ENCODE measurements at places on chromosomes 2 and 18.

DNA sequence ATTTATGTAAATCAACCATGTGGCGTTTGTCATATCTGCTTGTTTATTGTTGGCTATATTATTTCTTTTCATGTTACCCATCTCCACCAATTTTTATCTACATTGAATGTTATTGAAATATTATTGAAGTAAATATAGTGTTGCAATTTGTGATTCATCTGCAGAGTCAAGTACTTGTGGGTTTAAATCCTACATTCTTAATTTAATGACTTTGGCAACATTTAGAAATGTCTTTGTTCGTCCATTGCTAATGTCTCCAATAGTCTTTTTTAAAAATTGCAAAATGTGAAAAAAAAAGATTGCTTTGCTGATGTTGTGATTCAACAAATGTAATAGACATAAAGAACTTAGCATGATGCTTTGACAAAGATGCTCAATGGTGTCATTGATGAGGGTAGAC, 1572.8 kb upstream of the PIK3C3 start:
- DNase-seq = peak; percentile 31

DNA sequence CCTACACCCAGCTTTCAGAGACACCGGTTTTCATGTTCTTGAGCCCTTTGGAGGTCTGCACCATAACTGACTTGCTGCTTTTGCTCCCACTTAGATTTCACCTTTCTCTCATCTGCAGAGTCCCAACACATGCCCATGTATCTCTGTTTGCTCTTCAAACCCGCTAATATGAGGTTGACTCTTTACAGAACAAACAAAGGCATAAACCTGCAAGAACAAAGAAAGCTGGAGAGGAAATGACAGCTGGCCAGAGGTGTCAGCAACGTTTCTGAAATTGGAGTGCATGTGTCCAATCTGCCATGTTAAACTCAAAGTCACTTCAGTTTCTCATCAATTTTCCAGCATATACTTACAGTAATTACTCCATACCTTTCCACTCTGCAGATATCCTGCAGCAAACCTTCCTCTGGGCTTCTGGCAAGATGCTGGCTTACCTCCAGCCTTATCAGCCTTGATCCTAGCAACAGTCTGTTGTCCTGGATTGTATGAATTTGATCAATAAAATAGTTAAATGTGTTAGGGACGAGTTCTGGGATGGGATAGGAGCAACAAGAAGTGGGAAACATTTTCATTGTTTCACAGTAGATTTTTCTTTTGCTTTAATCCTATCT, 157.4 kb downstream of the FHOD3 start:
- no peak for DNase-seq

DNA sequence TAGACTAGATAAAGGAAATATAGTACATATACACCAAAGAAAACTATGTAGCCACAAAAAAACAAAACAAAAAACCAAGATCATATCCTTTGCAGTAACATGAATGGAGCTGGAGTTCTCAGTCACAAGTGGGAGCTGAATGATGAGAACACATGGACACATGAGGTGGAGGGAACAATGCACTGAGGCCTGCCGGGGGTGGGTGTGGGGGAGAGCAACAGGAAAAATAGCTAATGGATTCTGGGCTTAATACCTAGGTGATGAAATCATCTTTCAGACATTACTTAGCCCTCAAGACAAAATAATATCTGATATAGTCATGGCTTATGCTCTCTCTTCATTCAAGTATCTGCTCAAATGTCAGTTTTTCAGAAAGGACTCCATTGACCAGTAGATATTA, 930.6 kb downstream of the LRP1B start:
- peak; percentile 43 for DNase-seq

DNA sequence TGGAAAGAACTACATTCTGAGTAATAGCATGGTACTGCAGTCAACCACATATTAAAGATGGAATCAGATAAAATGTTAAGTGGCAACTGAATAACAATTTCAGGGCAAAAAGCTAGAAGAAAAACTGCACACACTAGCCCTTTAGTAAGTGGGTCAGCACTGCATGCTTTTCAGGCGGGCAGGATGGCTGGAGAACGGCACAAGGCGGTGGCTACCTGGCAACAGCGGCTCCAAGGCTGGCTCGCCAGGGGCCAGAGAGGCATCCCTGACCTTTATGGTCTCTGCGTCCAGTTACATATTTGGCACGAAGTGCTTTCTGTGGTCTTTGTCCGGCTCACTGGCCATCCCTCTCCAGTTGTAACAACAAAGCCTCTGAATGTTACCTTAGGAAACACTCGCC, 226.7 kb downstream of the MYT1L start:
- no peak for DNase-seq

DNA sequence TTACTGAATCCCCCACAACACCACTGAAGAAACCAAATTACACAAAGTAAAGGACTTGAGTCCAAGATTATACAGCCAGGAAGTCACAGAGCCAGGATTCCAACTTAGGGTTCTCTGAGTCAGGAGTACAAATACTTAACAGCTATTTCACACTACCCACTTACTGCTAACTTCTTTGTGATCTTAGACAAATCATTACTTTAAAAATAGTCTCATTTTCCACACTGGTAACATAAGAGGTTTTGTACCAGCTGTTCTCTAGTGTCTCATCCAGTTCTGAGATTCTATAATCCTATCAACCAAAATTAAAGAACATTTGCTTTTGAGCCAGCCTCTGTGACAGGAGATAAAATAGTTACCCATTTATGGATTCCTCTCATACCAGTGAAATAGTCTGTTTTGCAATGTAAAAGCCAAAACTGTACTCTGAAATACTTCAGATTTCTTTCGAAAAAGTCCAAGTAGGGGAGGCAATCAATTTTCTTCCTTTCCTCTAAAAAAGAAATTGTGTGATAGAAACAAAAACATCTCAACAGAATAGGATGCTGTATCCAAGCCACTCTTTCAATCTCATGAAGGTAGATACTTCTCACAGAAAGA, 157.6 kb downstream of the LRATD1 start:
- DNase-seq = peak; percentile 28

GRCh38 chr2:238100821-238101771, 956 bp downstream of the ESPNL start:
- DNase-seq = no peak

- no peak for DNase-seq
These were observed 126.5 kb upstream of the ATP5MC3 start for GRCh38 chr2:175308005-175308404.

- no peak for DNase-seq
These were observed 7.2 kb downstream of the E2F6 start for GRCh38 chr2:11458753-11459152.

GRCh38 chr2:201362396-201362795, 5.3 kb upstream of the FLACC1 start:
- DNase-seq = peak; percentile 31

DNA sequence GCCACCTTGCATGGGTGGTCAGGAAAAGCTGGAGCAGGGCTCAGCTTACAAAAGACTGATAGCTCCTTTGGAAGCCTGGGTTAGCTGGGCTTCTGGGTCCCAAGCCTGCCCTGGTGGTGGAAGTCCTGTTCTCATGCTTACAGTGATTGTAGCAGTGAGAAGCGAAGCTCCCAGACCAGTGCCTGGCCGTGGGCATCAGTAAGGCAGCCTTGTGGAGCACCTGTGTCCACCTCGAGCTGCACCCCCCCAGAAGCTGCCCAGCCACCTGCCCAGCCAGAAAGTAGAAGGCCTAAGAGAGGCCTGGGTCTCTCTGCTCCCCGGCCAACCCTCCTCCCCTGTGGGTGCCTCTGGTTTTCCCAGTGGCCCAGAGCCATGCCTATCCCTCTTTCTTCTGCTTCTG, 10.5 kb downstream of the GLI2 start:
- DNase-seq = no peak

DNA sequence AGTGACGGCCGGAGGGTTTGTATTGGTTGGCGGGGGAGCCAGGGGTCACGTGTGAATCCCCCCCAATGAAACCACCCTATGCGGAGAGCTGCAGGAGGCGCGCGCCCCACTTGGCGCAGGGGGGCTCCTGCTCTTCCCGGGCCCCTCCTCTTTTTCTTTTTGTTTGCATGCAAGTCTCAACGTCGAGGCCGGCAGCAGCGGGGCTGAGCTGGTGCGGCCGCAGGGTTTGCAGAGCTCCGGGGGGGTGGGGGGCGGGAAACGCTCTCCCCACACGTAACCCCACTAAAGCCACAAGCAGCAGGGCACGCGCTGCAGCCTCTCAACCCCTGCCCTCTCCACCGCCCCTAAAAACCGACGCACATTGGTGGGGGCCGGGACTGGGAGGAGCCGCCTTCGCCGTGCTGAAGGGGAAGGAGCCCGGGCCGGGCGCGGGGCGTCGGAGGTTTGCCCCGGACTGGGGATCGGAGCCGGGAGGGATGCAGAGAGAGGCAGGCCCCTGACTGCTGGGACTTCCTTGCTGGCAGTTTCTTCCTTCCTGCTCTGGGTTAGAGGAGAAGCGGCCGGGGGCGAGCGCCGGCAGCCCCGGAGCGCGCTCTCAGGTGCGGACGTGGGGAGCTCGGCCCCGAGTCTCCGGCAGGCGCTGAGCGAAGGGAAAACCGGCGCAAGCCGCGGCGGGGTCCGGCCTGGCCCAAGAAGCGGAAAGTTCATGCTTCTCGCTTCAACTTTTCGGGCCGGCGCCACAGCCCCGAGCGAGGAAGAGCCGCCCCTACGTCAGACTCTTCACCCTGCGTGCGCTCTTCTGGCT, 864 bp downstream of the LBH start:
- peak; percentile 71 for DNase-seq

GRCh38 chr18:3305354-3305762, 43.4 kb downstream of the MYL12B start:
- DNase-seq = peak; percentile 96

- no peak for DNase-seq
These were observed 4.4 kb upstream of the KLHL29 start for GRCh38 chr2:23380562-23381065.

DNA sequence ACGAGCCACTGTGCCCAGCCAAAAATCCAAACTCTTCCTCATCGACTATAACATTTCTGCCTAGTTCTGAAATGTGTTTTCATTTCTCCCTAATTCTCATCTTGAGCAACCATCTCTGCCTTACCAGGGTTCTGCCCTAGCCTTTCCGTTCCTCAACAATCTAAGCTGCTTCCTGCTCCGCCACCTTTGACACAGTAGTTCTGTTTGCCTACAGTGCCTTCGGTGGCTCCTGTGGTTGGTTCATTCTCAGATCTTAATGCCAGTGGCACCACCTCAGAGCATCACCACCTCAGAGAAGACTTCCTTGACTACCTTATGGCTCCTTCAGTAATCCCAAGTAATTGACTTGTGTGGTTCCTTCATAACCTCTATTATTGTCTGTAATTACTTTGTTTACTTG, 3.8 kb downstream of the SOCS6 start:
- no peak for DNase-seq

GRCh38 chr2:3780477-3781402, 77.4 kb downstream of the DCDC2C start:
- peak; percentile 61 for DNase-seq

GRCh38 chr2:150485114-150485870, 2.2 kb downstream of the RND3 start:
- DNase-seq = peak; percentile 73

- DNase-seq = no peak
These were observed 6.8 kb downstream of the ZNF397 start for GRCh38 chr18:35247412-35248249.

DNA sequence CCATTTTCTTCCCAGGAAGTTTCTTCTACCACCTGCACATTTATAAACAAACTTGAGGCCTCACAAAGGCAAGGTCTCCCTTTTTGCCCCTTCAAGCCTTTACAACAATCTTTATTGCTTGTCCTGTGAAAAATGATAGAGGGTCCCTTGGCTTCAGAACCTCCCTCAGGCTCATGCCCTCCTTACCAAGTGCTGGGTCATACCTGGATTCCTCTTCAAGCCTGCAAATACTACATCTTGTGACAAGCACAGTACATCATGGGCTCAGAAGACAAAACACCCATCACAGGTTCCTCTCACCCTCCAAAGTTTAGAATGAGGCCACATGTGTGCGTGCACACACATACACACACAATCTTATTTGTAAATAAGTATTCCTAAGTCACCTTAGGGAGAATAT, 9.1 kb downstream of the CAPN14 start:
- no peak for DNase-seq

DNA sequence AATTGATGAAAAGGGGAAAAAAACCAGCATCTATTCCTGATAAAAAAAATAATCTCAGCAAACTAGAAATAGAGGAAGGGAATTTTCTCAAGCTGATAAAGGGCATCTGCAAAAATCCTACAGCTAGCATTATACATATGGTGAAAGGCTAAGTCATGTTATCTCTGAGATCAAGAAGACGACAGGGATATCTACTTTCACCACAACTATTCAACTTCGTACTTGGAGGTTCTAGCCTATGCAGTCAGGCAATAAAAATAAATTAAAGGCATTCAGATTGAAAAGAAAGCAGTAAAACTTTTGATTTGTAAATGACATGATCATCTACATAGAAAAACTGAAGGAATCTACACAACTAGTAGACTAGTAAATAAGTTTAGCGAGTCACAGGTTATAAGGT, 58.2 kb downstream of the CAB39 start:
- peak; percentile 34 for DNase-seq

DNA sequence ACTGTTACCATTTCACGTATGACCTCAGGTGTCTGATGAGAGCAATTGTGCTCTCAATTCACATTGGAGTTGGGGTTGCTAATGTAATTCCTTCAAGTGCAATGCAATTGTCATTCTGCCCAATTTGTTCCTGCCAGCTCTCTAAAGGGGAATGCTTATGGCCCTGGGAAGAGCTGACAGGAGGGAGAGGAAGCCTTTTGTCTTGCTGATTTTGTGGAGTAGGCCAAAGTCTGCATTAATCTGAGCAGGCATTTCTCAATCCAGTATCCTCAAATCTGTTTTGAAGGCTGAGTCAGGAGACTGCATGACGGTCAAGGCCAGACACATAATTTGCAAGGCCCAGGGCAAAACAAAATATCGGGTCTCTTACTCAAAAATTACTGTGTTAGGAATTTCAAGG, 326.4 kb upstream of the SPHKAP start:
- DNase-seq = peak; percentile 0

DNA sequence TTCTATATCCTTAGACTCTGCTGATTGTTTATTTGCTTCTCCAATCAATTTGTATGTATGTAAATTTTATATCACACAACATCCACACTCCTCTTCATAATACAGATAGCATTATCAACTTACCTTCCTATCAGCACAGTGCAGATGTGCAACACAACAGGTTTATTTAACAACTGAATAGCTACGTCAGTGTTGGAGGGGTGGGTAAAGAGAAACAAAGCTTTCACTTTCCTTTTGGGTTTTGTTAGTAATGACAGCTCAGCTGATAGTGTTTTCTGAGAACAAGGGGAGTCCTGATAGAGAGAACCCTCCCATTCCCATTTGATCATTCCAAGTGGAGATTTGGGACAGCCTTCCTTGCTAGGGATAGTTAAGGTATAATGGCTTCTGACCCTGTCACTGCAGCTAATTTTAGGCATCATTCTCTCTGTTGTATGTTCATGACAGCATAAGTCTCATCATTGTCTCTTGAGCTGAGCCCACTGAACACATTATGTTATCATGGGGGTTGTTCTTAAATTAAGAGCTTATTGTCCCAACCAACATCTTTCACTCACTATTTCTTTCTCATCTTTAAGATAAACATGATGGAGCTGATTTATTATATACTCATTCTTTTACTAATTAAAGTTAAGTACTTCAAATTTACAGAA, 227.7 kb downstream of the GPD2 start:
- DNase-seq = no peak

Data from fibroblast of skin of right biceps (primary cell).